CD4-positive, alpha-beta T cell treated with Interleukin-6 for 4 hours (primary cell): ENCODE measurements at places on chromosomes 5 and 9.

DNA sequence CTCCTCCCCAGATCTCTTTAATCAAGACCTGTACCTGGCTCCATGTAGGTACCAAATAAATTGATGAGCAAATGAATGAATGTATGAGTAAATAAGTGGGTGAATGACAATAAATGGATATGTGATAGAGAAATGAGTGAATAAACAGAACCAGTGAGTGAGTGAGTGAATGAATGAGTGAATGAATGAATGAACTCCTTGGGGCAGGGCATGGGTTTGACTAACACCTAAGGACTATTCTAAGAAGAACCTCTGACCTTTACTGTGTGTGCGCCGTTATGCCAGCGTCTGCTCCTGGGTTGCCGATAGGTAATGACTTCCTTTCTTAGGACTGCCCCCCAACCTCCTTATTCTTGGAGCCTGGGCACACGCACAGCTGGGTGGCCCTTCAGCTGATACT lies 1.8 kb upstream of the RPL26L1 start:
- DNase-seq: no peak

- DNase-seq: no peak
Measured at GRCh38 chr5:93585041-93585766, 2.2 kb downstream of the NR2F1 start.

GRCh38 chr9:107712390-107712789 lies 222.8 kb upstream of the KLF4 start:
- no peak for DNase-seq

DNA sequence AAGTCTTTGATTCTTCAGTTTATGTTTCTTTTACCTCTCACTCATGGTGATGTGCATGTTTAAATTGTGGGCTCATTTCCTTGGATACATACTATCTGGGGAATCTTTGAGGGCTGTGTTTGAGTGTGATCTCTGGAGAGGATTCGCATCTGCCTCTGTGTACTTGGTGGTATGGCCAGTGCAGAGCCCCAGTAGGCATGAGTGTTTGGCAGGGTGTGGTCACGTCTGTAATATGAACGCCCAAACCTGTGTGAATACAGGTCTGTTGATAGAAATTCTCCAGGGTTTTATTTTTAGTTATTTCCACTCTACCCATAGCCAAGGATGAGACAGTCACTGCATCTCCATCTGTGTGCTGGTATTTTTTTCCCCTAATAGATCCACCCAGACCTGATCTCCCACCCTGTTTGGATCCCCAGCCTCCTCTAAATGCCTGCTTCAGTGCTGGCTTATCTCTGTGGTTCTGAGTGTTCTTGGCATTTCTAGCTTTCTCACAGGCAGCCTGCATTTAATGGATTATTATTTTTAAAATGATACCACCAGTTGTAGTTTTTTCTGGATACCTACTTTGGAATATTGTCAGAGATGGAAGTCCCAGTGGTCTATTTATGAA lies 37.5 kb downstream of the TJP2 start:
- no peak for DNase-seq

- DNase-seq: no peak
Measured at GRCh38 chr5:32109236-32109635, 64.9 kb downstream of the GOLPH3 start.

GRCh38 chr9:100350188-100350587 lies 2.6 kb downstream of the TEX10 start:
- DNase-seq: no peak

DNA sequence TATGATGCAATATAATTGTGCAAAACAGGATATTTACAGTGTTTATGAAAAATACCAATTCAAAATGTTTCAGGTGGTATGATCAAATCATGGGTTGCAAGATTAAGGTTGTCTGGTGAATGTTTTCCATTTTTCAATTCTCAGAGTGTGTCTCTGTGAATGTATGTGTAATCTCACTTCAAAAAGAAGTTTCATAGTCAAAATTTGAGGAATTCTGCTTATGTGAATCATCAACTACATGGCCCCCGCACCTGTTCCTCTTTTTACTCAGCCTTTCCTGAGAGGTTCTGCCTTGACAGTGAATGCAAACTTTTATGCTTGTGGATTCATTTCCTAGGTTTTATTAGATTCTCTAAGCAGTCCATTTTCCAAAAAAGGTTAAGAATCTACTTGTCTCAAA lies 32.1 kb downstream of the KCTD16 start:
- no peak for DNase-seq

DNA sequence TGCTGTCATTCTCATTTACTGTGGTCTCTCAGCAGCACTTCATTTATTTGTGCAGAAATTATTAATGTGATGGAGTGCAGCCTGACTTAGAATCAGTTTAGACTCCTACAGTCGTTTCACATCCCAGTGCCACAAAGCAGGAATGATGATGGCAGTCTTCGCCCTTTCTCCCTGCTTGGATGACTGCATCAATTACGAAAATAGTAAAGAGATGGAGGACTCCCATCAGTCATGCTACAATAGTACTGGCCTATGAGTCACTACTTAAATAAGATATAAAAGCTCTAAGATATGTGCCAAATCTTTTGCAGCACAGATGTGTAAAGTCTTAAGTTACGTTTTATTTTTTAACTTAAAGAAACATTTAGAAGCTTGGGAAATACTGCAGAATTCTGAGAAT lies 263.9 kb downstream of the CHSY3 start:
- no peak for DNase-seq

- DNase-seq: no peak
Measured at GRCh38 chr5:77741608-77742007, 34.5 kb downstream of the TBCA start.

GRCh38 chr9:104091708-104092107 lies 2.4 kb upstream of the SMC2 start:
- peak; percentile 18 for DNase-seq

GRCh38 chr5:91419136-91419535 lies 36.0 kb upstream of the ARRDC3 start:
- no peak for DNase-seq

GRCh38 chr5:135533794-135534193 lies 2.0 kb downstream of the NEUROG1 start:
- DNase-seq: no peak

GRCh38 chr5:149855366-149855765 lies 89.2 kb downstream of the PDE6A start:
- no peak for DNase-seq

GRCh38 chr5:130061746-130062145 lies 157.5 kb downstream of the CHSY3 start:
- DNase-seq: no peak

DNA sequence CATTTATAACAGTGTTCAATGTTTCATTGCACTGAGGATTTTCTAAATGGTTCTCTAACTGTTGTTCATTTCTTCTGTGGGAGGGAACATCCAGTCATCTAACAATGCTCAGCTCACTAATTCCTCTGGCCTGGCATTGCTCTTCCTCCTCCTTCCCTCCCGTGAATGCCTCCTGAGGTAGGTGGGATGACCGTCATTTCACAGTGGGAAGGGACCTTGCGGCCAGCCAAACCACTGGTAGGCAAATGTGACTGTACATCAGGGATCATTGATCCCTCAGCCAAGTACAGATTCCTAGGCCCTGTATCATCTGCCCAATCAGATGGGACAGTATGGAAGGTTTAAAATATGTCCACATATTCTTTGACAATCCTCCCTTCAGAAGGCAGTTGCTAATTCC lies 23.7 kb upstream of the VDAC1 start:
- no peak for DNase-seq

GRCh38 chr9:104635456-104635855 lies 17.5 kb upstream of the OR13C9 start:
- DNase-seq: no peak

DNA sequence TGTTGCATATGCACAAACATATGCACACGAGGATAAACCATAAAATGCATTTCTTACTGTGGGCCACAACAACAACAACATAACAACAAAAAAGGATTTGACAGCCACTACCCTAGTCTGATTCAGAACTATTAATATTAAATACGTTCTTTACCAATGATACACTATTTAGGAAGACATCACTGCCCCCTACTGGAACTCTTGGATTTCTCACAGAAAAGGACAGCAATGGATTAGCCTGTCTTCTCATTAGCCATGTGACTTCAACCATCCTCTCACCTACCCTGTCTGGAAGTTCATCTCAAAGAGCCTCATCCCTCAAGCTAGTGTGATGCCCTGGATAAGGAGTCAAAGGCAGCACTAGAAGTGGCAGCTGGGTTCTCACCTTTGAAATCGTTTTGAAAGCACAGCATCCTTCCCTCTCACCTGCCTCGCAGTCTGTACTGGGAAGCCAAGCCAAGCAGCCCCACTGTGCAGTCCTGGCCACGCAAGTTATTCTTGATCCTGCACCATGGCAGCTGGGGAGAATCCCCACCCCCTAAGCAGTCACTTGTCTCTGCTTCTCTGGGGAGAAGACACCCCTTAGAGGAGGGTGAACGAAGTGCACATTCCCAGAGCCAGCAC lies 64.6 kb downstream of the SH3TC2 start:
- DNase-seq: peak; percentile 20

- DNase-seq: no peak
Measured at GRCh38 chr9:34158362-34158869, 20.4 kb upstream of the UBAP1 start.

GRCh38 chr5:51632027-51632426 lies 248.8 kb downstream of the ISL1 start:
- DNase-seq: no peak

DNA sequence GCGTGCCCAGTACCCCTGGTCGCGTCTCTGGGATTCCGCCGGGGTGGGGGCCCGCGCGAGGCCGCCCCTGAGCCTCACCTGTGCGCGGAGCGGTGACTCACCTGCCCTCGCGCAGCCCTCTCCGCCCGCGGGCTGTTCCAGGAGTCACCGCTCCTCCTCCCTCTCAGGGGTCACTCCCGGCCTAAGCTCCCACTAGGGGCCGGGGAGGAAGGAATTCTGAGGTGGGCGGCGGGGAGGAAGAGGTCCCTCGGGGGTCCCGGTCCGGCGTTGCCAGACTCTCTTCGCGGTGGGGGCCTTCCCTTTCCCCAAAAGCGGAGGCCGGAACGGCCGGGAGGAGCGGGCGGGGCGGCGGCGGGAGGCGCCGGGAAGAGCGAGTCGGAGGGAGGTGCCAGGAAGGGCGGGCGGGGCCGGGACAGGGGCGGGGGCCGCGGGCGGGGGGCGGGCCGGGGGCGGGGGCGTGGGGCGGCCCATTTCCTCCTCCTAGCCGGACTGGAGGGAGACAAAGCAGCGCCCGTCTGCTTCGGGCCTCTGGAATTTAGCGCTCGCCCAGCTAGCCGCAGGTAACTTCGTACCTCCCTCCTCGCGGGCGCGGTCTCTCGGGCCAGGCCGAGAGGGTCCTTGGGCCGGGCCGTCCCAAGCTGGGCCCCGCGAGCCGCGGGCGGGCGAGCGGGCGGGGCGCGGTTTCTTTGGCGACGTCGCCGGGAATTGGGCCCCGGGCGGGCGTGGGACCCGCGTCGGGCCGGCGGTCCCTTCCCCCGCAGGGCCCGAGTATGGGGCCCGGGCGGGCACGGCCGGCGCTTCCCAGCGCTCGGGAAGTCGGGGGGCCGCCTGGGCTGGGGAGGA lies at the start of gene CTNNA1:
Gene CTNNA1 (plus strand): TSS at position 475 of the 843 bp plus-strand sequence. CDS start 28,500 bp downstream, outside the sequence.
- peak; percentile 73 for DNase-seq

- peak; percentile 19 for DNase-seq
Measured at GRCh38 chr9:34957492-34958410, at the start of gene PHF24. TSS of gene PHF24 (plus strand) at chr9:34958285. CDS start at chr9:34971299, 13,014 bp downstream.

DNA sequence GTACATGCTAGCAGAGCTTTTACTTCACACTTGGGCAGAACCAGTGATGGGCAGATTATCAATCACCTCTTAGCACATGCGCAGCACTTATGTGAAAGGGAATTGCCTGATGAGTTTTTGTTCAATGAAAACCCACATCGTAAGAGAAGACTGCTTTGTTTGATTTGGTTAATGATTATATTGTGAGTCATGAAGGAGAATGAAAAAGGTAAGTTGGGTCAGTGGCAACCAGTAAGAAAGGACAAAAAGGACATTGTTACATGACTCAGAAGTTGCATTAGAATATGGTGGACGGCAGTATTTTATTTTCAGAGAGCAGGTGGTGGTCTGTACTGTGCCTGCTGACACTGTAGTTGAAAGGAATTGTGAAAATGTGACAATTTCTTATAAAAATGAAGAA lies 127.4 kb downstream of the AOPEP start:
- no peak for DNase-seq

- no peak for DNase-seq
Measured at GRCh38 chr9:3515405-3515804, 10.4 kb downstream of the RFX3 start.

- no peak for DNase-seq
Measured at GRCh38 chr5:155025895-155026294, 12.3 kb downstream of the KIF4B start.

GRCh38 chr5:132181011-132181629 lies 46.5 kb downstream of the P4HA2 start:
- DNase-seq: no peak

DNA sequence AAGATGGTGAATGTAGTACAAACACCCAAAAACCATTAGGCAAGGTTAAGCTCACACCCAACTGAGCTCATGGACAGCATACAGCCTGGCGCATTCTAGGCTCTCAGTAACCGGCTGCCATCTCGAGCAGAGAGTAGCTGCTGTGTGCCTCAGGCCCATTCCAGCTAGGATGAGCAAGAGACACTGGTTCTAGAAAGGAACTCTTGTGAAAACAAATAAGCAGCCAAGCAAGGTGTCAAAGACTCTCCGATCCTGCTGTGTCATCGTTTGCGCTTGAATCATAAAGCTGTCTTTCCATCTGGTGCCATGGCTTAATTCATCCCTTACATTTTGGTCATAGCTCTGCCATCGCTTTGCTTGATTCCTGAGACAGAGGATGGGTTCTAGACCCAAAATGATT lies 135.4 kb upstream of the MSX2 start:
- no peak for DNase-seq

DNA sequence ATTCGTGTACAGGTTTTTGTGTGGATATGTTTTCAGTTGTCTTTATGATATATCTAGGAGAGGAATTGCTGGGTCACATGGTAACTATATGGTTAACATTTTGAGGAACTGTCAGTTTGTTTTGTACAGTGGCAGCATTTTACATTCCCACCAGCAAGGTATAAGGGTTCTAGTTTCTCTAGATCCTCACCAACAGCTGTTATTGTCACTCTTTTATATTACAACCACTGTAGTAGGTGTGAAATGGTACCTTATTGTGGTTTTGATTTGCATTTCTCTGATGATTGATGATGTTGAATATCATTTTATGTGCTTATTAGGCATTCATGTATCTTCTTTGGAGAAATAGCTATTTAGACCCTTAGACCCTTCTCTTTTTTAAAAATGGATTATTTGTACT lies 82.9 kb downstream of the CCDC171 start:
- DNase-seq: no peak
